Liver (tissue), 10 donors: ENCODE measurements at places on chromosomes 7 and 10. TPM values are rescaled to one million over a fixed set of nuclear protein-coding genes. Genes with fewer than 3 reads are reported as not detected.

GRCh38 chr10:11934262-11934661 lies 108.3 kb downstream of the UPF2 start:
- no peak overlapping the region for H3K27ac ChIP-seq
- no peaks in the 10 kb centered on the region for H3K27me3 ChIP-seq
- peaks cover 47% of the 10 kb centered on the region for H3K36me3 ChIP-seq
- no peak for DNase-seq

TPST1 gene
- 62.5 TPM for total RNA-seq

GPR37 gene
- 12.0 TPM for total RNA-seq

- no peaks in the 10 kb centered on the region for H3K27me3 ChIP-seq
- no peak overlapping the region for H3K27ac ChIP-seq
- DNase-seq: no peak
- H3K4me1 ChIP-seq: no peaks in the 10 kb centered on the region
These were observed 18.8 kb upstream of the CLDN12 start for GRCh38 chr7:90384433-90384832.

- H3K27ac ChIP-seq: no peak overlapping the region
- H3K4me1 ChIP-seq: no peaks in the 10 kb centered on the region
- DNase-seq: no peak
- H3K36me3 ChIP-seq: no peaks in the 10 kb centered on the region
- H3K4me3 ChIP-seq: no peak overlapping the region
These were observed 40.6 kb downstream of the MICALL2 start for GRCh38 chr7:1418505-1419309.

DNA sequence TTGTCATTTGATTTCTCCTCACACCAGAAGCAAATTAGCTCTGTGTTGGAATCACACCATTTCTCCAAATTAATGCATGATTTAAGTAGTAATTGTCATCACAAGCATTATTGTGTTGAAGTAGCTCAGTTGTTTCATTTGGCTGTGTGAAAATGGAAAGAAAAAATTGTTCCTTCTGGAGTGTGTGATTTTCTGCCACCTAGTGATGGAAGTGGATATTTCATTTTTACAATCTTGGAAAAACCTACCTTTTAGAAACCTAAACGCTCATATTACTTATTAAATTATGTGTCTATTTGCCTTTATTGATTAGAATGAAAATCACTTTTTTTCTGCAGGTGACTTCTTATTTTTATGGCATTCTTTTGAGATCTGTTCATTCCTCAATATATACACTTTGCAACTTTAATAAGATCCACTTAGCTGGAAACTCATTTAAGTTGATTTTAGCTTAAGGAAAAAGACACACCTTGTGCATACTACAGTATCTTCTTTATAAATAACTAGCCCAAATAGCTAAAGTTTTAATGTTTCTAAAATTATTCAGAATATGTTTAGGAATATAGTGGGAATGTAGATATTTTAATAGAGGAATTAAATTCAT lies 50.0 kb downstream of the SRI start:
- no peak overlapping the region for H3K27ac ChIP-seq
- DNase-seq: no peak
- H3K36me3 ChIP-seq: no peaks in the 10 kb centered on the region
- no peaks in the 10 kb centered on the region for H3K4me1 ChIP-seq
- no peaks in the 10 kb centered on the region for H3K27me3 ChIP-seq
- no peak overlapping the region for H3K4me3 ChIP-seq

GRCh38 chr7:55514546-55515265 lies 57.6 kb downstream of the VOPP1 start:
- no peak overlapping the region for H3K4me3 ChIP-seq
- no peak for DNase-seq
- no peaks in the 10 kb centered on the region for H3K27me3 ChIP-seq
- H3K27ac ChIP-seq: no peak overlapping the region

GRCh38 chr7:142438923-142439515 lies 181.2 kb upstream of the PRSS58 start:
- H3K4me1 ChIP-seq: no peaks in the 10 kb centered on the region
- H3K27me3 ChIP-seq: no peaks in the 10 kb centered on the region
- H3K4me3 ChIP-seq: no peak overlapping the region
- DNase-seq: no peak

GOLGA7B gene
- total RNA-seq: 0.59 TPM

TRAPPC14 gene
- 3.5 TPM for total RNA-seq

ANKRD61 gene
- not detected for total RNA-seq

DNA sequence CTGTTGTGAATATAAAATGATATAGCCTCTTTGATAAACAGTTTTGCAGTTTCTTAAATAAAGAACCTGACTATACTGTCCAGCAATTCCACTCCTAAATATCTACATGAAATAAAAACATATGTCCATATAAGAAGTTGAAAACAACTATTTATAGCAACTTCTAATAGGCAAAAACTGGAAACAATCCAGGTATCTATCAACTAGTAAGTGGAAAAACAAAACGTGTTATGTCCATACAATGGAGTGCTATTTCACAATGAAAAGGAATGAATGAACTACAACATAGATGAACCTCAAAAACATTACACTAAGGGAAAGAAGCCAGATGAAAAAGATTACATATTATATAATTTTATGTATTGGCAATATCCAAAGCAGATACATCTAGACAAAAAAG lies 268.9 kb downstream of the CSTF2T start:
- H3K4me1 ChIP-seq: no peaks in the 10 kb centered on the region
- no peaks in the 10 kb centered on the region for H3K36me3 ChIP-seq
- no peak for DNase-seq
- H3K27ac ChIP-seq: no peak overlapping the region
- peaks cover 3% of the 10 kb centered on the region for H3K27me3 ChIP-seq
- no peak overlapping the region for H3K4me3 ChIP-seq

DNA sequence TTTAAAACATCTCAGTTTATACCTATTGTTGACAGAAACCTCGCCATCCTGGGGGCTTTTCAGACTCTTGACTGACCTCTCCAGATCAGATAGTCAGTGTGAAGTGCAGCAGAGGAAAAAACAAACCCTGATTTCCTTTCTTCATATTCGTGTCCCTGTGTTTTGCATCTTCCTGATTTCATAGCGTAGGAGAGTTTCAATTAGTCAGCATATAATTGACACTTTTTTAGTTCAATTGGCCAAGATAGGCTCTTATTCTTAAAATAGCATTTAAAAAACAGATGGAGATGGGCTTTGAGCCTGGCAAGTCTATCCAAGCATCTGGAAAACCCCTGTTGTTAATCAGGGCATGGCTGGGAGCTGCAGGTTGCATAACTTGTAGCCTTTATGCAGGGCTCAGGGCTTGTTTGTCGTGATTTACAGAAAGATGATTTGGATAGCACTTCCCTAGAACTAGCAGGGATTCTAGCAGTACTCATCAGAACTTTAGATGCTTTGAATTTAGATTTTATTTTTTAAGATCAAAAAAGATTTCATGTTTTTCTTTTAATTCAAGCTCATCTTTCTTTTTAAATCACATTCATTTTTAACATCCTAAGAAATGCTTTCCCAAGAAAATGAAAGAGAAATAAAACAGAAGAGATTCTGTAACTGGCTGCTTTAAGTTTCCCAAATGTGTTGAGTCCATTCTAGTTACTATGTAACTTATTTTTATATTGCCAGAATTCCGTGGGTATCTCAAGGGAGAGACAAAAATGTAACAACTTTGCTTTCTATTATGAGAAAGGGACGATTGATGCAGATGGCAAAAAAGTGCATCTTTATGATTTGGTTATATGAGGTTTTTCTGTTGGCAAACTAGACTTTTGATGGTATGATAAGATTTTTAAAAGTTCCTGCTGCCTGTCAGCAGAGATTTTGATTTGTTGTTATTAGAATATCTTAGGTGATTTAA lies 270.8 kb upstream of the FZD8 start:
- H3K4me3 ChIP-seq: no peak overlapping the region
- H3K36me3 ChIP-seq: no peaks in the 10 kb centered on the region
- peaks cover 8% of the 10 kb centered on the region for H3K27me3 ChIP-seq
- no peak for DNase-seq

DNA sequence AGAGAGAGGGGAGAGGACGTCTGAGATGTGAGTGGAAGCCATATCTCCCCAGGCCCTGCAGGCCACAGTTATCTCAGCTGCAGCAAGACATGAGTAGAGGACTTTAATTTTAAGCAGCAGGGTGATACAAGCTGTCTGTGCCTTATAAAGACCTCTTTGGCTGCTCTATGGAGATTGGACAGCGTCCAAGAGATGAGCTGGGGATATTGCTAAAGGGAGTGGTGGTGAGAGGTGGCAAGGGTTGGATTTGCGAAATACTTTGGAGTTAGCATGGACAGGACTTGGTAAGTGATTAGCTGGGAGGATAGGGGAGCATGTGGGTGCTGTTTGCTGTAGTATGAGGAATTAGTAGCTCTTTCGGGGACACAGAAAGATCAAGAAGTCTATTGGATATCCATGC lies 191.8 kb downstream of the CACNB2 start:
- no peaks in the 10 kb centered on the region for H3K27me3 ChIP-seq
- no peak for DNase-seq
- peaks cover 3% of the 10 kb centered on the region for H3K4me1 ChIP-seq
- H3K36me3 ChIP-seq: no peaks in the 10 kb centered on the region
- H3K4me3 ChIP-seq: no peak overlapping the region
- H3K27ac ChIP-seq: peak overlapping the region; percentile 65

DNA sequence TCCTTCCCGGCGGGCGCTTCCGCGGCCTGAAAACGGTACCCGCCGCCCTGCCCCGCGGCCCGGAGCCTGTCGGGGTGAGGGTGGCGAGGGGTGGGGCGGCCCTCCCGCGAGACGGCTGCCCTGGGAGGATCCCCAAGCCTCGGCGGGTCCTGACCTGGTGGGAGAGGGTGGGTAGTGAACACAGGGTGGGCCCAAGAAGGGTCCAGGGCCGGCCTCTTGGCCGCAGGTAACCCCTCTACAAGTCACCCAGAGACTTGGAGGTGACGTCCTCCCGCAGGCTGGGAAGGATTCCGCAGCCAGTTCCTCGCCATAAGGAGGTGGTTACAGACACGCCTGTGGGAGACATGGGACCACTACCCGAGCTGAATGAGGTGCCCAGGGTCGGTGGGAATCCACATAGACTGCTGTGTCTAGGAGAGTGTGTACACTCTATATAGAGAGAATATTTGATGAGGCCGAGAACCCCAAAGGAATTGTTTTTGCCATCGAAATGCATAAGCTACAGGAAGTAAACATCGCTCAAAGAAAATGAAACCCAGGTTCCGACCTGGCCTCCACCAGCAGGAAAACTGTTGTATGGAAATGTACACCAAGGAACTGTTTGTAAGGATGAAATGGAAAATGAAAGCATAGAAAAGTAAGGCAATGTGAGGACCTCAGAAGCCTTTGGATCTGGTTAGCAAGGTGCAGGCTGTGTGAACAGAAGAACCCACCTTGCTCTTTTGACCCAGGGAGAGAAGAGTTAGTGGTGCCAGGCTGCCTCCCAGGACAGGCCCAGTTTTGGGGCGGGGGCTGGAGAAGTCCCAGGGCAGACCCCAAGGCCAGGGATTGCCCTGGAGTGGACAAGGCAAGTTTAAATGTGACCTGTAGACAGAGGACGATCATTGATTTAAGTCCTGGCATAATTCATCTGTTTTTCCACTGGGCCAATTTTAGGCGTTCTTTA lies 659 bp downstream of the OPTN start:
- H3K27ac ChIP-seq: peak overlapping the region; percentile 83
- peak overlapping the region; percentile 90 for H3K4me3 ChIP-seq
- peaks cover 1% of the 10 kb centered on the region for H3K4me1 ChIP-seq
- H3K27me3 ChIP-seq: no peaks in the 10 kb centered on the region

BAMBI gene
- total RNA-seq: 4.6 TPM

DNA sequence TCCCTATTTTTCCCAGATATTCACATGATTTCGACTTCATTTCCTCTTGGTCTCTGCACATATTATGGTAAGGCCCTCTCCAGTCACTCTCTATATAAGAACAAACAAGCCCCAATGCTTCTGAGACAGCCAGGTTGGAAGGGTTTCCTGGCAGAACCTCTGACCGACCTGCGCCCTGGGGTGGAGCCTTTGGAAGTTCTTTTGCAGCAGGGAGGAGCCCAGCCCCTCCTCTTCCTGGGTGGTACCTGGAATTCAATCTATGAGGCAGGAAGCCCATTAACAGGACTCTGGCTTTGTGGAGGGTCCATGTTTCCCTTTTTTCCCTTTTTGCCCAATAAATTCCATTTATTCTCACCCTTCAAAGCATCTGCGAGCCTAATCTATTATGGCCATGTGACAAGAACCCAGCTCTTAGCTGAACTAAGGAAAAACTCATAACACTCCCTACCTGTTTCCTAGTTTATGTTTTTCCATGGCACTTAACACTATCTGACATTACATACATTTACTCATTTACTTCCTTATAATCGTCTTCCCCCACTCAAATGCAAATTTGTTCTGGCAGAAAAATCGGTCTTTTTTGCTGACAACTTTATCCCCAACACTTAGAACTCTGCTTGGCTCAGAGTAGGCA lies 92.5 kb upstream of the FRMD4A start:
- H3K4me1 ChIP-seq: no peaks in the 10 kb centered on the region
- H3K4me3 ChIP-seq: no peak overlapping the region
- H3K27ac ChIP-seq: no peak overlapping the region
- H3K27me3 ChIP-seq: no peaks in the 10 kb centered on the region
- DNase-seq: no peak
- H3K36me3 ChIP-seq: no peaks in the 10 kb centered on the region

DNA sequence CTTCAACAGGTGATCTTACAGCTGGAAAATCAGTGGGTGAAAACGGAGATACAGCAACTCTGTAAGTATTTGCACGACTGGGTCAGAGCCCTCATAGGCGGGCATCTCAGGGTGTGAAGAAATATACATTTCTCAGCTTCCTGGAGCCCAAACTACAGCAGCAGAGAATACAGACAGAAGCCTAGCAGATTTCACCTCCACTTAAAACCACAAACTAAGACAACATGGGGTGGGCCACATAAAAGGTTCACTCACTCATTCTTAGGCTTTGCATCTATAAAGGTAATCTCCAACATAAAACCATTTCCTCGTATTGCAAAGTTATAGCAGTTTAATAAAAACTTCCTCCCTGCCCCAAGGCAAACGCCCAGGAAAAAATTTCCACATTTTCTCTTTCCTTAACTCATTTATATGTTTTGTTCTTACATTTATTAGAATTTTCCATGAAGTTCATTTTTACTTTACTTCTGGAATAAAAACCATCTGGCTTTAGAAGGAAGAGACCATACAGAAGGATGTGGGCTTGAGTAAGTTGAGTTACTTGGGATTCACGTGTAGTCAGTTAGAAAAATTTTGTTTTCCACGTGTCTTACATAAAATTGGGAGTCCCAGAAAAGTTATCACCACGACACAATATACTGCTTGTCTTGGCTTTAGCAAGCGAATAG lies 327.1 kb downstream of the FRMD4A start:
- no peak for DNase-seq
- no peaks in the 10 kb centered on the region for H3K4me1 ChIP-seq
- H3K36me3 ChIP-seq: no peaks in the 10 kb centered on the region

PPIA gene
- total RNA-seq: 834 TPM

PAPOLB gene
- total RNA-seq: 0.05 TPM

GRCh38 chr10:100647928-100648327 lies 97.5 kb upstream of the PAX2 start:
- no peaks in the 10 kb centered on the region for H3K4me1 ChIP-seq
- H3K27me3 ChIP-seq: peaks cover 7% of the 10 kb centered on the region
- no peak for DNase-seq
